ENCODE measurements at places on chromosomes 1 and 21. TPM values are rescaled to one million over a fixed set of nuclear protein-coding genes. Genes with fewer than 3 reads are reported as not detected.

The TEX38 gene
- not detected for total RNA-seq

The FCMR gene
- 3.9 TPM for total RNA-seq

The CATSPERE gene
- total RNA-seq: 0.05 TPM

The APOBEC4 gene
- total RNA-seq: not detected

The CNR2 gene
- not detected for total RNA-seq

The PADI1 gene
- 2.3 TPM for total RNA-seq

The C1orf94 gene
- total RNA-seq: not detected

The LIN28A gene
- total RNA-seq: not detected

The ENAH gene
- 77.8 TPM for total RNA-seq

The FAM76A gene
- 5.5 TPM for total RNA-seq

The RNF186 gene
- total RNA-seq: not detected

The CD1E gene
- not detected for total RNA-seq

The ICOSLG gene
- 2.3 TPM for total RNA-seq

The NTNG1 gene
- not detected for total RNA-seq

The OLFML2B gene
- 0.35 TPM for total RNA-seq

The BMP8B gene
- 4.2 TPM for total RNA-seq

The GPATCH3 gene
- 10.5 TPM for total RNA-seq

The S100A8 gene
- total RNA-seq: not detected

The MANEAL gene
- 24.3 TPM for total RNA-seq

The MAB21L3 gene
- total RNA-seq: 0.04 TPM
